ENCODE measurements at places on chromosomes 13 and 19.

DNA sequence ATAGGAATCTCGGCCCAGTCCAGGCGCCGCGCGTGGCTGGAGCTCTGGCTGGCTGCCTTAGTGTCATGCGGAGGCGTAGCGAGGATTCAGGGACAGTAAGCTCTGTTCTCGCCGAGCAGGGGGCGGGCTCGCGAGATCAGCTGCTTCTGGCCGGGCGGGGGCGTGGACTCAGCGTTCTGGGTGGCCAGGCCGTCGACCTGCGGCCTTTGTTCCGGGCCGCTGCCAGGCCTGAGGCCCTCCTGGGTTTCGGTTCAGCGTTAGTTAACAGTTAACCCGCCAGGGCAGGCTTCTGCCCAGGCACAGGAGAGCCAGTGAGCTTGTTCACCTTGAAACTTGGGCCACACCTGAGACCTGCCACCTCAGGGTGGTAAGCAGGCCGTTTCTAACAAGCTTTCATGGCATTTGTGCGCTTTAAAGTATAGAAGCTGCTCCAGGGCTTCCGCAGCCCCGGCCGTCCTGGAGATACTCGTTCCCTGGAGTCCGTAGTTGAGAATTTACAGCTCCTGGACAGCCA lies 332.2 kb upstream of the SGCG start:
- no peak for DNase-seq

- peak; percentile 3 for DNase-seq
Measured at GRCh38 chr19:38033658-38034491, 126.9 kb downstream of the SIPA1L3 start.

GRCh38 chr13:23477101-23477500 lies 43.6 kb upstream of the SACS start:
- no peak for DNase-seq

- DNase-seq, result no peak
Measured at GRCh38 chr19:46206682-46207081, 22.9 kb upstream of the IGFL1 start.

GRCh38 chr13:93941444-93941843 lies 538.0 kb downstream of the DCT start:
- DNase-seq, result no peak

DNA sequence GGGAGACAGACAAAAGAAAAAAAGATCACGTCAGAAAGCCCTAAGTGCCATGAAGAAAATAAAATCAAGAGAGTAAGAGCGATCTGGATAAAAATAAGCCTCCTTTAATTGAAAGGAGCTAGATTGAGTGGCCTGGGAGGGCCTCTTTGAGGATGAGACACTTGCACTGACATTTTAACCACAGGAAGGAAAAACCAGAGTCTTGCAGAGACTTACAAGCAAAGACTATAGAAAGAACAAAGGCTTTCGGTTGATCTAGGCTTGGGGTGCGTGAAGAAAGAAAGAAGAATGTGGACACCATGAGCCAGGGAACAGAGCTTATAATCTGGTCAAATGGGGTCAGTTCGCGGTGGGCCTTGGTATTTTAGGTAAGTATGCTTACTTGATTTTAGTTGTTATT lies 342.7 kb downstream of the COG6 start:
- DNase-seq, result no peak

- peak; percentile 67 for DNase-seq
Measured at GRCh38 chr13:39612023-39612637, 9.1 kb upstream of the LHFPL6 start.

GRCh38 chr13:113646921-113647340 lies 11.1 kb downstream of the ATP4B start:
- DNase-seq, result no peak

DNA sequence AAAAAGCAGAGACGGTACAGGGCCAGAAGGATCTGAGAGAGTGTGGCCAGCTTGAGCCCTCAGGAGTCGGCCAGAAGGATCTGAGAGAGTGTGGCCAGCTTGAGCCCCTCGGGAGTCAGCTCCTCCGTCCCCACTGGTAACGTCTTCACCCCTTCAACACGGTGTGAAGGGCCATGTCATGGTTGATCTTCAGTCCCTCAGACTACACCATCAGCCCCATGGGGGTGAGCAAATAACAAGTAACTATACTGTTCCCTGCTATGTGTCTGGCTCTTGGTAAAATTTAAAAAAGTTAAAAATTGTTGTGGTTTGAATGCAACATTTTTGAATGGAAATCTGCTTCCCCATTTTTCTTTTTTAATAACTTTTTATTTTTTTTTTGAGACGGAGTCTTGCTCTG lies 1.6 kb upstream of the ZNF8 start:
- no peak for DNase-seq

DNA sequence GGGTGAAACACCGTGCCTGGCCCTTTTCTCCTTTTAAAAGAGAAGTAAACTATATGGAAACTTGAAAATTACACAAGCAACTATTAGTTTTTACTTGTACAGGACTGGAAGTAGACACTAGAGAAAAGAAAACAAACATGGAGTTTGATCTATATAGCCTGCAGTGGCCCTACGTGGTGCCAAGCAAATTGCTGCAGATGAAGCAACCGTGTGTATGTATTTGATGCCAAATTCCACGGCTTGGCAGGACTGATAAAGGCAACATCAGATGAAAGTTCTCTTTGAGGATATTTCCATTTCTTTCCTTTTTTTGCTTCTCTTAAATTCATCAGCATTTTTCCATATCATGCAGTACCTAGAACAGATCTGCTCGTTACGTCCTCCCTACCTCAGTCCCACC lies 49.8 kb downstream of the ATP8A2 start:
- DNase-seq, result no peak

GRCh38 chr13:46334035-46334822 lies 52.8 kb downstream of the RUBCNL start:
- no peak for DNase-seq

DNA sequence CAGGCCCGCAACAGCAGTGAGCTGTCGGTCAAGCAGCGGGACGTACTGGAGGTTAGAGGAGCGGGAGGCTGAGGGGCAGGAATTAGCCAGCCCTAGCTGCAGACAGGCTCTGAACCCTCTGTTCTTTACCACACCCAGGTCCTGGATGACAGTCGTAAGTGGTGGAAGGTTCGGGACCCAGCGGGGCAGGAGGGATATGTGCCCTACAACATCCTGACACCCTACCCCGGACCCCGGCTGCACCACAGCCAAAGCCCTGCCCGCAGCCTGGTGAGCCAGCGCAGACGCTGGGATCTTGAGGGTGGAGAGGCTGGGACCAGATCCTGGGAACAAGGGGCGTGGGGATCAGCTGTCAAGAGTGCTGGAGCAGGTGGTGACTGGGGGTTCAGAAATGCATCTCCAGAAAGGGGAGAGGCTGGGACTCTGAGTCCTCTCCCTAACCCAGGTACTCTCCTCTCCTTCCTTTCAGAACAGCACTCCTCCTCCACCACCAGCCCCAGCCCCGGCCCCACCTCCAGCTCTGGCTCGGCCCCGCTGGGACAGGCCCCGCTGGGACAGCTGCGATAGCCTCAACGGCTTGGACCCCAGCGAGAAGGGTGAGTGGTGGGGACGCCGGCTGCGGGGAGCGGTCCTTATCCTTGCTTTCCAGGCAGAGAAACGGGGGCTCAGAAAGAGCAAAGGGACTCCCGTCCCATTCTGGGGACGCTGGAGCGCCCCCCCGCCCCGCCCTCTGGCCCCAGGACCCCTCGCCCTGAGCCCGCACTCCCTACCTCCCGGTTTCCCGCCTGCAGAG lies 10.4 kb downstream of the EPS8L1 start:
- no peak for DNase-seq

- DNase-seq, result no peak
Measured at GRCh38 chr13:110265341-110265681, 41.6 kb downstream of the COL4A1 start.

DNA sequence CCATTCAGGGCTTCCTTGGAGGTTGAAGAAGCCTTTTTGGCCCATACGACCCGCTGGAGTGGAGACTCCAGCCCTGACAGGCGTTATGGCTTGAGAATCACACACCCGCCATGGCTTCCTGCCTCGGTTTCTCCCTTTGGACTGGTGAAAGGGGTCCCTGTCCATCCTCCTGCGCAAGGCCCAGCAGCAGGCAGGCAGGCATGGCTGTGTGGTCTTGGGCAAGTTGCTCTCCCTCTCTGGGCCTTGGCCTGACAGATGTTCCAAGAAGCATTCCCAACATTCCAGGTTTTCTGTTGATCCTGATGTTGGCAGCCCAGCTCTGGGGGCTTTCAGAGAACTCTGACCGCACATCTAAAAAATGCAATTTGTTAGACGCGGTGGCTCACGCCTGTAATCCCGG lies 8.1 kb downstream of the PTPRS start:
- no peak for DNase-seq

DNA sequence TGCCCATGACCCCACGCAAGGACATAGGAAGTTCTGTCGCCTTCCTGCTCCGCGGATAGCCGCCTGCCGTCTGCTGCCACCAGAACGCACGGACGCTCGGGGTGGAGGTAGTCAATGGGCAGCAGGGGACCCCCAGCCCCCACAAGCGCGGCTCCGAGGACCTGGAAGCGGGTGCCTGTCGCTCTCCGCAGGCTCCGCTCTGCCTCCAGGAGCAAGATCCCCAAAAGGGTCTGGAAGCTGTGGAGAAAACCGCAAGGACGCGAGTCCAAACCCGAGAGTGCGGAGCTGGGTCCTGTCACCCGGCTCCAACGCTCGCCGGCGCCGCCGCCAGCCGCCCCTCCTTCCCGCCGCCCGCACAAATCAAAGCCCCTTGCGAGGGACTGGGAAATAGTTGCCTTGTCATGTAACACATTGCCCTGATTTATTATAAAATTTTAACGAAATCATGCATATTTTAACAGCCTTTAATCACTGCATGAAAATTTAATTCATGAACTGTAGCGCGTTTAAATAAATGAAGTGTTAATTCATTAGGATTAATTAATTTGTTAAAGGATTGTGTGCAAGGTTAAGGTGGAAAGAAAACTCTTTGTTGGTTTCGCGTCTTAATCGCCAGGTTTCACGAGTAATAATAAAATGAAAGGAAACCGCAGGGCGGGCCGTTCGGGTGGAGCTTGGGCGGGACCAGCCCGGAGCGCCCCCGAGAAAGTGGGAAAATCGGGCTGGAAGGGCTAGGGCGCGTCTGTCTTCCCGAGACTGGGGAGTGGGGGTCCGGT lies 5.5 kb upstream of the POU4F1 start:
- DNase-seq, result no peak

DNA sequence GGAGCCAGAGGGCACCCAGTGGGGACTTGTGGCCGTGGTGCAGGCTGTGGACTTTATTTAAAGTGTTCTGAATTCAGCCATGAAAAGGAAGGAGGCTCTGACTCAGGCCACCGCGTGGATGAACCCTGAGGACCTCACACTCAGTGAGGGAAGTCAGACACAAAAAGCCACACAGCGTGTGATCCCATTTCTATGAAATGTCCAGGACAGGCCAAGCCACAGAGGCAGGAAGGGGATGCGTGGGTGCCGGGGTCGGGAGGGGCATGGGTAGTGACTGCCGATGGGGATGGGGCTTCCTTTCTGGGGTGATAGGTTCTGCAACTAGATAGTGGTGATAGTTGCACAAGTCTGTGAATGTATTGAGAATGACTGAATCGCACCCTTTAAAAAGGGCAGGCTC lies 8.7 kb upstream of the ZBTB7A start:
- DNase-seq, result no peak

DNA sequence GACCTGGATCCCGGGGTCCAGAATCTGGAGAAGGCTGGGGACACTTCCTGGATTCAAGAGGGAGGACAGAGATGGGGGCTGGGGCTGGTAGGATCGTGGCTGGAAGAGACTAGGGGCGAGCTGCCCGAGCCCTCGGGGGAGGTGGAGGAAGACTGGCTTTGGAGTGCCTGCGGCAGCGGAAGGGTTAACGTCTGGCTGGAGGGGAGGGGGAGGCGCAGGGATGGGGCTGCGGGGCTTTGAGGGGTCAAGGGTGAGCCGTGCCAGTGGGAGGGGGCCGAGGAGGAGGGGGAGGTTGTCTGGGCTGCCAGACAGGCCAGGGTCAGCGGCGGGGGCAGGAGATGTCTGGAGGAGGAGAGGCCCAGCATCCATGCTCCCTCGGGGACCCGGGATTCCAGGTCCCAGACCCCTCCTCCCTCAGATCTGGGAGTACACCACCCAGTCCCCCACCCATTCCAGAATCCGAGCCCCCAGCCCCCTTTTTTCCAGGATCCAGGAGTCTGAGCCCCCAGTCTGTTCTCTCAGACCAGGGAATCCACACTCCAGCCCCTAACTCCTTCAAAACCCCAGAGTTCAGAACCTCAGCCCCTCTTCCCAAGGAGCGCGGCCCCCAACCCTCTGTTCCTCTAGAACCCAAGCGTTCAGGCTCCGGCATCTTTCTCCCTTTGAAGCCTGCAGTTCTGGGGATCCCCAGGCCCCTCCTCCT lies 3.2 kb upstream of the SPACA6 start:
- DNase-seq, result no peak

DNA sequence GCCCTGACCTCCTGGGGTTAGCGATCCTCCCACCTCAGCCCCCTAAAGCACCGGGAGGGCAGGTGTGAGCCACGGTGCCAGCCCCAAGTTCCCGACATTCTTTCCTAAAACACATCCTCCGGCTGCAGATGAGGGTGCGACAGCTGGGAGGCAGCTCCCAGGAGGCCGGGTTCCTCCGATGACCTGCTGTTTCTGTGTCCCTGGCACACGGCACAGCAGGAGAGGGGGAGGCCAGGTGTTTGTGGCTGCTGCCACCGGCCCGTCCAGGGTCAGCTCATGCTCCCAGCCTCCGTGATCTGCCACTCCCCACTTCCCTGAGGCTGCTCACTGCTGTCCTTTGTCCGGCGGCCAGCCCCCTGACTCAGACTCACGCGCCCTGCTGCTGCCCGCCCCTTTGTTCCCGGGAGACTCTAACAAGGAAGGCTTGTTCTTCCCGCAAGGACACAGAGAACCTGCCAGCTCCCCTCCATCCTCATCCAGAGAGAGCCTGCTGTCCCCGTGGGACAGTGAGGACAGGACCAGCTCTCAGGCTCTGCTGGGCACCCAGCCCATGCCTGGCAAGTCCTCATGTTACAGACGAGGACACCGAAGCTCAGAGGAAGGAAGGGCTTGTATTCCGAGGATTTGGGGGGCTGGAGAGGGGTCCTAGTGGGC lies 10.6 kb upstream of the MADCAM1 start:
- DNase-seq, result peak; percentile 41

All from NCI-H2081 (cell line).